Activated CD4-positive, alpha-beta T cell treated with anti-CD3 and anti-CD28 coated beads, Interleukin-2, amount 50 U/mL, for 48 hours (primary cell): ENCODE measurements at places on chromosomes 4 and X.

- no peak for DNase-seq
Measured at GRCh38 chr4:37726666-37727065, 40.5 kb upstream of the RELL1 start.

DNA sequence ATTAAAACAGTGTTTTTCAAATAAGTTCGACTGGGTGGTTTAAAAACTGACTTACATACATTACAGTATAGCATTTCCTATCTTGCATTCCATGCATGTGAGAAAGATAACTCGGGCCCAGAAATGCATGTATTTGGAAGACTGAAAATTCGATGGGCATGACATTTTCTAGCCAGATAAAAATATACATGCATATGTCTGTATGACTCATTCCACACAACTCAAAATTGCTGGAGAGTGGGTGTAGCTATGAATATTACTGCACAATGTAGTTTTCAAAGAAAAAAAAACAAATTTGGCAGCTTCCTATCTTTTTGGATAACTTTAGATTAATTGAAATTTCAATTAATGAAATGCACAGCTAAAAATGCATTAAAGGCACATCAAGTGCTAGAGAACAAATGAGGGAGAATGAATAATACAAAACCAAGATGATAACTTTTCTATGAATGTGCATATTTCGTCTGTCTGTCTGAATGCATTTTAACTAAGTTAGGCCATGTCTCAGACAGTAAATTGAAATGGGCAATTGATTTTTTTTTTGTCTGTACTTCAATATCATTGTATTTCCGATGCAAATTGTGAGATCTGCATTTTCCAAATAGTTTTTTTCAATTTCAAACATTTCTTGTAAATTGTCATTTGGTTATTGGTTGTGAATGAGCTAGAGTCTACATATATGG, 54.5 kb upstream of the GABRA2 start:
- no peak for DNase-seq

DNA sequence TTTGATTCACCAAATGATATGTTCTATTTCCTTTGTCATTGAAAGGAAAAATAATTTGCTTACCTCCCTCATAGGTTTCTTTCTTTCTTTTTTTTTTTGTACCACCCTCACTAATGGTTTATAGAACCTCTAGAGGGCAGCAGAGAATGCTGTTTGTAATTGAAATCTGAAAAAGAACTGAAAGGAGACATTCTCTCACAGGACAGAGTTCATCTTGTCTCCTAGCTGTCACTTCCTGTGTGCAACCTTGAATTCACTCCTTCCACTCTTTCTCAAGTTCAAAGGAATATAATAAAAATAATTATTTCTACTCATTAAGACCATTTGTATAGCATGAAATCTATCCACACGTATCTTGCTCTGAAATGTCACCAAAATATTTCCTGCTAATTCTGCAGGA, 51.0 kb downstream of the GUCY1B1 start:
- no peak for DNase-seq

DNA sequence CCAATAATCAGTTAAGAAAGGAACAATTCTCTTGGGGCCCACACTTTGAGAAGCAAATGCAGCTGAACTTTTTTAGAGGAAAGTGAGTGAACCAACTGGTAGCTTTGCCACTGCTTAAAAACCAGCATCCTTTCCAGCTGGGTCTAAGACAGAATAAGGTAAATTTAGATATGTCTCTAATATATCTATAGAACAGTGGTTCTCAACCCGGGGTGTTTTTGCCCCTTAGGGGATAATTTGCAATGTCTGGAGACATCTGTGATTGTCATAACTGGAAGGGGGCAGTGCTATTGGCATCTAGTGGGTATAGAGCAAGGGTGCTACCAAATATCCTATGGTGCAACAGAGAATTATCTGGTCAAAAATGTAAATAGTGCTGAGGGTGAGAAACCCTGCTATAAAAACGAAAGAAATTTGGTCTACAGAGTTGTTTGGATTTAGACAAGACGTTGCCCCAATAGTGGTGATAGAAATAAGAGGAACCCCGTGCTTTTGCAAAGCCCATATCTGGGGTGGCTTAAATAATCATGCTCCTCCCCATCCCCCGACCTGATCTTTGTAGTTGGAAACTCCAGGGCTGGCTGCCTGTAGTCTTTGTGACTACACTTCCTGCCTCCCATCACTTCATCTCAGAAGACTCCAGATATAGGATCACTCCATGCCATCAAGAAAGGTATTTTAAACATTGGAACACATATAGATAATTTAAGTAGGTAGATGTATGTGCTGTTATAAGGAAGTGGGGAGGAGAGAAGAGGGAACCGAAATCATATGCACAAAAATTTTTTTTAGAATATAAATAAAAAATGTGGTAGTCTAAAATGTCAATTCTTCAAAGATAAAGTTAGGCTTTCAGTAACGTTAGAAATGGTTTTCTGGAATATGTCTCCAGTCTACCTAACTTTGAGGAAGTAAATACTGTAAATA, at the start of gene TLR7:
TLR7 (plus strand) TSS at position 622 of the 927 bp plus-strand sequence. CDS start 507 bp downstream, outside the sequence.
- no peak for DNase-seq

GRCh38 chr4:86876894-86877685, 15.1 kb downstream of the C4orf36 start:
- DNase-seq, result no peak

GRCh38 chr4:123248085-123248659, 148.4 kb upstream of the SPRY1 start:
- DNase-seq, result no peak

DNA sequence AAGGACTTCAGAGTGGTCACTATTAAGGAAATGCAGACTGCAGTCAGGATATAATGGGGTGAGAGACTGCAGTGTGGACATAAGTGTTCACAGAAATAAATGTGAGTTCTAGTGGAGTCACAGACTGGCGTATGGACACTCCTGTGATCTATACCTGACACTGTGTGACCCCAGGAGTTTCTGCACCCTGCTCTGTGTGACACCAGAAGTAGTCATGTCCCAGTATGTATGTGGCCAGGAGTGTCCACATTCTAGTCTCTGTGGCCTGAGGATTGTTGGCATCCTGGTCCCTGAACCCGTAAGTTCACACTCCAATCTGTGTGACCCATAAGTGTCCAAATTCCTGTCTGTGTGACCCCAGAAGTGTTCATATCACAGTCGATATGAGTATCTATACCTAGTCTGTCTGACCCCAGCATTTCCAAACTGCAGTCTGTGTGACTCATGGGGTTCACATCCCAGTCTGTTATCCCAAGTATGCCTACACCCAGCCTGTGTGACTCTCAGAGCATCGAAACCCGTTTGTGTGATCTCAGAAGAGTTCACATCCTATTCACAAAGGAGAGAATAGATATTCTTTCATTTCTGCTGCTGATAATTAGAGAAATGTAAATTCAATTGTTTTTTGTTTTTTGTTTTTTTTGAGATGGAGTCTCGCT, 16.3 kb downstream of the WDR13 start:
- DNase-seq, result no peak

DNA sequence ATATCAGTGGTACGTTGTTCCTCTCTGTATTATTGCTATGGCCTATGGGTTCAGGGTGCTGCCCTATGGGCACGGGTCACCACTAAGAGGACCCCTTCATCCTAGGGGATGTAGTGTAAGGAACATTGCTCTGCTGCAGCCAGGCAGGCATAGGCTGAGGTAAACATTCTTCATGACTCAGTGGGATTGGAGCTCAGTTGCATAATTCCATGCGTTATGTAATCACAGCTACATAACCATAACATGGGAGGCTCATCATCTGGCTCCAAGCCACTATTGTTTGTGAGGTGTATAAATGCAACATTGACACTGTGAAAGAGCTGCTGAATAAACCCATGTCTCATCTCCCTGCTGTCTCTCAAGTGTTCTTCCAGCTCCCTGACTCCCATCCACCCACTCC, 375.2 kb downstream of the MAGEE1 start:
- DNase-seq, result no peak

DNA sequence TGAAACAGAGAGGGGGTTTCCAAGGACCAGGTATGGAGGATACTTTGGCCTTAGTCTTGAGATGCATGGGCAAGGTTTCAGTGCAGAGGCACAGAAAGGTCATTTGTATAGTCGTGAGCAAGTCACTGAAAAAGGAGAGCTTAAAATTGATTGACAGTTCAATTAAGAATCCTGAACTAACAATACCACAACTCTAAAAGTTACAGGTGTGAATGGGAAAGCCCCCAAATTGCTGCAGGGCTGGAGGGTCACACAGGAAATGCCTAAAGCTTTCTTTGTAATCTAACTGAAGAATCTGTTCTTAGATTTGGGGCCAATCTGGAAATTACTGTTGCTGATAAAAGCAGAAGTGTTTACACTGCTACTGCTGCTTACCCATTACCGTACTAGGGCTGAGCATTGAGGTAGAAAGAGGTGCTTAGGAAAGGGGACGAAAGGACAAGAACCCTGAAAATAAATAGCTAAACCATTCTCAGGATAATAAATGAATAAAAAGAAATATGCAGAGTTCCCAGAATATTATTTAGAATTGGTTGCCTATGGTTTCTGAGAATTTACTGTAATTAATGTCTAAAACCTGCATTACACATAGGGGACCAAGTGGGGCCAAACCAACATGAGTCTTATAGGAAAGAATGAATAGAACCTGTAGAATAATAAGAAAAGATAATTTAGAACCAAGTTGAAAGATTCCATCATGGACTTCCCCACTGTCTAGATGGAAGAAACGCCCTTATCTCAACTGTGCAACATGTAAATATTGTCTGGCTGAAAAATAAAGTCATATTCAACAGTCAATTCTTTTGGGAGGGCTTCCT, 91.9 kb upstream of the PPP1R2C start:
- DNase-seq, result no peak

- no peak for DNase-seq
Measured at GRCh38 chrX:149461746-149462145, 43.4 kb downstream of the IDS start.

DNA sequence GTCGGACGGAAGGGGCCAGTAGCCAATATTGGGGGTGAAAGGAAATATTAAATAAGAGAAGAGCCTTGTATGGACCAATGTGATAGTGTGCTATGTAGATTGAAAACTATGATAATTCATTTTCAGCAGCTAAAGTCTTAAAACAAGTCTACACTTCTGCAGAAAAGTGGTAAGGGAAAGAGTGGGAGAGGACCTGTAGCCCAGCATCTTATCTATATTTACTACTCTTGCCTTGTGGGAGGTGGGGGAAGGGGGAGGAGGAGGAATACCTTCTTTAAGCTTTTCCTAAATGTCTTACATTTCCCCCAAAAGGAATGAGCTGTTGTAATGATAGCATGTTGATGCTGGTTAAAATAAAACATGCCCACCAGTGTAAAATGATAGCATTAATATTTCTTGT, 220.0 kb upstream of the SPRY1 start:
- DNase-seq, result no peak

DNA sequence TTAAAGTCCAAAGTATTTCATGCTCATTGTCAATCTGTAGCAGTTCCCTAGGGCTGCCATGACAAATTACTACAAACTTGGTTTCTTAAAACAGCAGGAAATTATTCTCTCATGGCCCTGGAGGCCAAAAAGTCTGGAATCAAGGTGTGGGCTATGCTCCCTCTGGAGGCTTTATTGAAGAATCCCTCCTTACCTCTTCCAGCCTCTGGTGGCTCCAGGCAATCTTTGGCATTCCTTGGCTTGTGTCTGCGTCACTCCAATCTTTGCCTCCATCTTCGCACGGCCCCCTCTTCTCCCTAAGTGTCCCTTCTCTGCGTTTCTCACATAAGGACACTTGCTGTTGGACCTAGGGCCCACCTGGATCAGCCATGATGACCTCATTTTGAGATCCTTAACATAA, 170.4 kb downstream of the SMIM20 start:
- DNase-seq, result no peak

DNA sequence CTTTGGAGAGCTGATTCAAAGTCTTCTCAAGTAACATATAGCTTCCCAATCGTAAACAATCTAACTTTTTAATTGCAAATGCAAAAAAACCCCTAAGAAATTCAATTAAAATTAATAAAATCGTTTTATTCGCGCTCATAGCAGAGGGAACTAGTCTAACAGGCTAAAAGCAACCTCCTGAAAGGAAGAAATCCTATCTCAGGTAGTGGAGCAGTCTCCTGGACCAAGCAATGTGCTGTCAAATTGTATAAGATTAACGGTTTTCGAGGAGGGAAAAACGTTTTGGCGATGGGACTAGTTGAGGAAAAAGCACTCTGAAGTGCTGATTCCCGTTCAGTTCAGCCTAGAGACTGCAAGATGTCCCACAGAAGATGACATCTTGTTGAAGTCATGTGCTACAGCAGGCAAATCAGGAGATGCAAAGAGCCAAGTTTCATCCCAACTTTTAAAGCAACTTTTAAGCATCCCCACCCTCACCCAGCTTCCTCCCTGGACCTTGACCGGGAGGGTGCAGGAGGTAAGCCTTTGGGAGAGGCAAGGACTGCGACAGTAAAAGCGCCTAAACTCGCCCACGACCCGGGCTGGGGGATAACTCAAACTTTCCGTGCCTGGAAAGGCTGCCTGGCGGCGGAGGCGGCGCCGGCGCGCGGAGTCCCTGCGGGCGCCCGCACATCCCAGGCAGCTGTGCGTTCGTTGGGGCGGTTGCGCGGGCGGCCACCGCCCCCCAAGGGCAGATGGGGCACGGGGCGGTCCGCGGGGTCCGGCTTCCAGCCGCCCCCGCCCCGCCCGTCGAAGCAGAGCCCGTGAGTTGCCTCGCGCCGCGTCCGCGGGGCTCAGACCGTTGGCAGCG, 784 bp downstream of the MAP7D3 start:
- DNase-seq, result peak; percentile 41

DNA sequence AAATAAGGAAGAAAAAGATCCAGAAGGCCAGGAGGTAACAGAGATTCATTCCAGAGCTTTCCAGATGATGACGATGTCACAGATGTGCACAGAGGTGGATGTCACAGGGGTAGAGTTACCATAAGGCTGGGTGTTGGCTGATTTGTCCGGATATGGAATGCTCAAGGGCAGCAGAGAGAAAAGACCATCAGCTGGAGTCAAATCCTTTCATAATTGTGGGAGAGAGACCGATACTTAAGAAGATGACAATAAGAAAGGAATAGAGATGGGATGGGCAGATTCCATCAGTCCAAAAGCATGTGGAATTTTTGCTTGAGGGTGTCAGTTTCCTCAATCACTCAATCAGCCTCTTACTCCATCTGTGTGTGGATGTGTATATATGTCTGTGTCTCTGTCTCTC, 150.4 kb downstream of the CENPC start:
- DNase-seq, result no peak

DNA sequence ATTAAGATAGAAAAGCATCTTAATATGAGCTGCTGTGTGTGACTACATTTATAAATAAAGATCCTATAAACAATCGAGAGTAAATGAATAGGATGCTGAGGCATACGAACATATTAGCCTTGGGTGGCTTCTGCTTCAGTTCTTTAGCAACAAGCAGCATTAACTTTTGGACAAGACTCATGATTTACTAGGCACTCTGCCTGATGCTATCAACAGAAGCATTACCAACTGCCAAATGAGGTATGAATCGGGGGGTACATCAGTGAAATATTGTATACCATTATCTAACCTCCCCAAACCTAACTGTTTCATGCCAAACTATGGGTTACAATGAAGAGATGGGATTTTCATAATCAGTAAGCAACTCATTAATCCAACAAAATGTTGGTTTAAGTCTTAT, 113.1 kb downstream of the RAB28 start:
- DNase-seq, result no peak

- DNase-seq, result no peak
Measured at GRCh38 chr4:95572304-95572991, 23.7 kb upstream of the UNC5C start.

- DNase-seq, result no peak
Measured at GRCh38 chrX:109362101-109362500, 119.8 kb downstream of the GUCY2F start.
